Femur (tissue), 1 donor: ENCODE measurements at places on chromosomes 3 and 15.

DNA sequence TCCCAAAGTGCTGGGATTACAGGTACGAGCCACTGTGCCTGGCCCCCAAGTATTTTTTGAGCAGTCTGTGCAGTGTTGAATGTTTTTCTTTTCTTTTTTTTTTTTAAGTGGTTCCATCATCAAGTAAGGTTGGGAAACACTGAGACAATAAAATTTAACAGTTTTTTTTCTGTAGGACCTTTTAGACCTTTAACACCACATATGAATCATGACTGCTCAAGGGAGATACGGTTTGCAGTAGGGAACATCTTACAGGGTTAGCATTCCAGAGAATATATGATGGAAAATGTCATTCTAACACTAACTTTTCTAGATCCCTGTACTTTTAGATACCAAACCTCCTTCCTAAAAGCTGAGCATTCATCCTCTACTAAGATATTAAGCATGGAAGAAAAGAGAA, 41.7 kb downstream of the SNX4 start:
- DNase-seq = no peak

DNA sequence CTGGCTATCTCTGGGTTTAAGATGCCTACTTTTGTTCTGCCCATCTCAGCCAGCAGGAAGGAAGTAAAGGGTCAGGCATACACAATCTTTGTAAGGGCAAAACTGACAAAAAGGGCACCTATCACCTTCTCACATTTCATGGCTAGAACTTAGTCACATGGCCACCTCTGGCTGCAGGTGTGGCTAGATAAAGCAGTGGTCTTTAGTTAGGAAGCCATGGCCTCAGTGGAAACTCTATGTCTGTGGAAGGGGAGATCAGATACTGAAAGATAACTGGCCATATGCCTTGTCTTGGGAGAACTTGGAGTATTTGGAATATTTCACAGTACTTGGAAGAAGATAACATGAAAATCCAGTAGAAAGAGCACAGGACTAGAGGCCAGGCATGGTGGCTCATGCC, 80.7 kb upstream of the TBL1XR1 start:
- DNase-seq = no peak

DNA sequence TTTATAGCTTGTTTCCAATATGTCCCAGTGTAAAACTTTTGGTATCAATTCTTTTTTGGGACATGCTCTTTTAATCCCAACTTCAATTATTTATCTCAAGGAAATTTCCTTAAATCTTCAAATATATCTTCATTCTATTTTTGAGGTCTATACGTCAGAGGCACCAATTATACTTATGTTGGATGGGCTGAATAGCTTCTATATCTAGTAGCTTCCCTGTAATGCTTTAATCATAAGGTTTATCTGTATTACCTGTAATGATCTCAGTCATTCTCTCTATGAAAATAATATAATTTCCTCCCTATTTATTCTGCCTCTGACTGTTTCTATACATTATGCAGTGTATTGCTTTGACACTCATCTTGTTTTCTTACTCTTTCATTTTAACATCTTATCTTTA, 29.9 kb upstream of the MCCC1 start:
- DNase-seq = no peak

GRCh38 chr3:5427021-5427420, 239.5 kb downstream of the EDEM1 start:
- DNase-seq = no peak

DNA sequence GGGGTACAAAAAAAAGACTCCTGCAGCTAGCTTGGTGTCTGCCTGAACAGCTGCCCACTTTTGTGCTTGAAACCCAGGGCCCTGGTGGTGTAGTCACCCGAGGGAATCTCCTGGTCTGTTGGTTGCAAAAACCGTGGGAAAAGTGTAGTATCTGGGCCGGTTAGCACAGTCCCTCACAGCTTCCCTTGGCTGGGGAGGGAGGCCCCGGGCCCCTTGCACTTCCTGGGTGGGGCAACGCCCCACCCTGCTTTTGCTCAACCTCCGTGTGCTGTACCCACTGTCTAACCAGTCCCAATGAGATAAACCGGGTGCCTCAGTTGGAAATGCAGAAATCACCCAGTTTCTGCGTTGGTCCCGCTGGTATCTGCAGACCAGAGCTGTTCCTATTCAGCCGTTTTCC, 211.7 kb upstream of the ZPLD1 start:
- no peak for DNase-seq

DNA sequence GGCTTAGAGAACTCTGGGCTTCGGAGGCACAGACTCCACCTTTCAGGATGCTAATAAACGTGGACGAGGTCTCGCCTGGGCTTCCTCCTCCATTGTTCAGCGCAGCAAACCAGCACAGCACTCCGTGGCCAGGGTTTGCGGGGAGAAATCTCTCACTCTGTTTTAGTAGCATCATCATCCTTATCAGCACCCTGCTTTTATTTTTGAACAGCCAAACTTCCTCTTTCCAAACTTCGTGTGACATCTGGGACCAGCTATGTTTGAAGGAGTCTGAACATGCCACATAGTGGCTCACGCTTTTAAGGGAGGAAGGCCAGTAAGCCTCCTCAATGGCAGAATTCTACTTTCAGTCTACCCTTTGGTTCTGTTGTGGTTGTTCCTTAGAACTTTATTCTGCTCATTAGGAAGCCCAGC, 149.0 kb downstream of the PGPEP1L start:
- no peak for DNase-seq

- DNase-seq = no peak
These were observed 96.2 kb upstream of the TRPM1 start for GRCh38 chr15:31197497-31198414.
